Heart left ventricle (tissue), 16 donors: ENCODE measurements at places on chromosomes 12 and 14. TPM values are rescaled to one million over a fixed set of nuclear protein-coding genes. Genes with fewer than 3 reads are reported as not detected.

Gene KRT77
- not detected for total RNA-seq

Gene ETNK1
- 33.3 TPM for total RNA-seq

Gene CACNA1C
- total RNA-seq = 191 TPM

DNA sequence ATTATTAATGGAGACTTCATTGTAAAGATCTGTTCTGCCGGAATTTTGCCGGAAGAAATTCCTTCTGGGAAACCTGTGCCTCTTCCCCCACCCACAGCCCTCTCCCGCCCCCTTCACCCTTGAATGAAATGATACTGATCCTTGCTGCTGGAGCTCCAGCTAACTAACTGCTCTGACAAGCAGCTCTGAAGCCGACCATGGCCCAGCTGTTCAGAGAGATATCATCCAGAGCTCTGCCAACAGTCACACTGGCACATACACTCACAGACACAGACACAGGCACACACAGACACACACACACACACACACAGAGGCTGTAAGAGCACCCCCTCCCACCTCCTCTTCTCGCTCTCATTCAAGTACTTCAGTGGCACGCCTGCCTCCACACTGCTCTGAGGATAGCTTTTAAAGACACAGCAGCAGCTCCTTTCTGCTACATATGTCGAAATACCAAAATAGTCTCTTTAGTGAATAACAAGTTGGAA lies 88.6 kb downstream of the R3HDM2 start:
- no peak for DNase-seq
- H3K4me3 ChIP-seq = peak overlapping the region; percentile 14
- no peaks in the 10 kb centered on the region for H3K27me3 ChIP-seq
- peaks cover 36% of the 10 kb centered on the region for H3K4me1 ChIP-seq

Gene GLI1
- 1.3 TPM for total RNA-seq

DNA sequence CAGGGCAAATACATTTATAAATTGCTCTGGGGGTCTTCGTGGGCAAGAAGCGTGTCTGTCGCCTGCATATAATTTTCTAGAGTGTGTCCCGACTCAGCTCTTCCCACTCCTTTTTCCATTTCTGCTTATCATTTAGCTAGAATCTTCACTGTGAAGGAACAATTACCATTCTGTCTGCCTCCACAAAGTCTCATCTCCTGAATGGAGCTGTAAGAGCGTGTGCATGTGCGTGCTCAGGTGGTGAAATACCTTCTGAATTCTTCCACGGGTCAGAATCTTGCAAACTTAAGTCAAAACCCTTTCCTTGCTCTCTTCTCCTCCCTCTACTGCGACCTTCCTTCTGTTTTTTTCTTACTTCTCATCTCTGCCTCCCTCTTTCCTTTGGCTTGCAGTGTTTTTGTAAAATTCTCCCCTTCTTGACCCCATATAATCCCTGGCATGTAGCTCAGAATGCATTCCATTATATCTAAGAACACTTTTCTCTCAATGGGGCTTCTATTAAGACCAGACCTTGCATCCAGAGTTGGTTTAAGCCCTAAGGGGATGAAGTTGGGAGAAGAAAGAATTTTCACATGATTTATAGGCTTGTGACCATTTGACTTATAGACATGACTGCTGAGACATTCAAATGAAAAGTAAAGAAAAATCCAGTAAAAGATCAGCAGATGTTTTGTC lies 25.0 kb upstream of the GSG1 start:
- H3K36me3 ChIP-seq = no peaks in the 10 kb centered on the region
- DNase-seq = no peak
- H3K27ac ChIP-seq = no peak overlapping the region
- no peaks in the 10 kb centered on the region for H3K4me1 ChIP-seq
- no peak overlapping the region for H3K4me3 ChIP-seq

Gene PPP2R5C
- total RNA-seq = 230 TPM

GRCh38 chr14:104976198-104977007 lies 1.8 kb downstream of the AHNAK2 start:
- no peaks in the 10 kb centered on the region for H3K36me3 ChIP-seq
- peak; percentile 86 for DNase-seq
- H3K4me3 ChIP-seq = no peak overlapping the region
- H3K27ac ChIP-seq = no peak overlapping the region
- H3K27me3 ChIP-seq = no peaks in the 10 kb centered on the region
- H3K4me1 ChIP-seq = peaks cover 75% of the 10 kb centered on the region

DNA sequence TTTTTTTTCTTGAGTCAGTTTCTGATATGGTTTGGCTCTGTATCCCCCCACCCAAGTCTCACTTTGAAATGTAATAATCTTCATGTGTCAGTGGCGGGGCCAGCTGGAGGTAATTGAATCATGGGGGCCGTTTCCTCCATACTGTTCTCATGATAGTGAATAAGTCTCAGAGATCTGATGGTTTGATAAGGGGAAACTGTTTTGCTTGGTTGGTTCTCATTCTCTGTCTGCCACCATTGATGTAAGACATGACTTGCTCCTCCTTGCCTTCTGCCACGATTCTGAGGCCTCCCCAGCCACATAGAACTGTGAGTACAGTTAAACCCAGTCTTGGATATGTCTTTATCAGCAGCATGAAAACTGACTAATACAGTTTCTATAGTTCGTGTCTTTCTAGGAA lies 42.9 kb downstream of the WNK1 start:
- no peak overlapping the region for H3K27ac ChIP-seq
- no peak overlapping the region for H3K4me3 ChIP-seq
- H3K36me3 ChIP-seq = no peaks in the 10 kb centered on the region
- peaks cover 18% of the 10 kb centered on the region for H3K4me1 ChIP-seq
- DNase-seq = no peak

GRCh38 chr12:122190842-122191668 lies 8.1 kb downstream of the LRRC43 start:
- no peak for DNase-seq
- H3K4me3 ChIP-seq = no peak overlapping the region
- no peaks in the 10 kb centered on the region for H3K36me3 ChIP-seq
- H3K27ac ChIP-seq = no peak overlapping the region

DNA sequence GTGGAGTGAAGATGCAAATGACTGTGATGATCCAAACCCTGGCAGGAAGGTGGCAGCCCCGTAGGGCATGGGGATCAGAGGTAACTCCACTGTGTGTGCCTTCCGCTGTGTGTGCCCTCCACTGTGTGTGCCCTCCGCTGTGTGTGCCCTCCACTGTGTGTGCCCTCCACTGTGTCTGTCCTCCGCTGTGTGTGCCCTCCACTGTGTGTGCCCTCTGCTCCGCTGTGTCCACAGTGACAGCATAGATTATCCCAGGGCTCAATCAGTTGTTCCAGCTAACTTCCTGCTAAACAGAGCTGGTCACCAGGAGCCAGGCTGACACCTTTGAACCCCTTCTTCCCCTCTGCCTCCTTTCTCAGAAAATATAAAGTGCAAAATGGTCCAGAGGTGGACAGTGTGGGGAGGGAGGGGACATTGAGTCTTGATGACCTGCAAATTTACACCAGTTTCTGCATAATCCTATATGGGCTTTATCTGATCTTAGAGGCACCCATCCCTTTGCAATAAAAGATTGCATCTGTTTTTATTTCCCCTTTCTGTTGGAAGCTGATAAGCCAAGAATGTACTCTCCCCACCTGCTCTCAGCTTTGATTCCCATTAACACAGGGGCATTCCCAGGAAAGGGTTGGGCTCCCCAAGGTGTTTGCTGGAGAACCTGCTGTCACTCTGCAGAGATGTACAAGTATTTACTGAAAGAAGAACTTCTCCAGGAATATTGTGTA lies 21.6 kb upstream of the HNF1A start:
- DNase-seq = no peak
- H3K27me3 ChIP-seq = no peaks in the 10 kb centered on the region
- H3K27ac ChIP-seq = no peak overlapping the region
- no peaks in the 10 kb centered on the region for H3K4me1 ChIP-seq

DNA sequence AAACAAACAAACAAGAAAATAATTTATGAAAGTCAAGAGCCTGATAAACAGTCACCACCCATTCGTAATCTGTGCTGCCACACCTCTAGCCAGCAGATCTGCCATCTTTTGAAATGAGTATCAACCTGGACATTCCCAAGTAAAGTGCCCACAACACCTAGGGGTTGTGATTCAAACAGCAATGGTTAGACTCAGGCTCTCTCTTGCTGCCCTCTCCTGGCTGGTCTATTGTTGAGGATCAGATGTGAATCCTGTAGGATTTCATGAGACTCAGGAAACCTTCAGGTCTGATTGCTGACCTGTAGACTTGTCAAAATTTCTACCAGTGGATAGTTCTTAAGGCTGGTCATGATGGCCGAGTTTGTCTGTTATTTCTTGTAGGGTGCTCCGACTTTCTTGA lies 26.8 kb downstream of the DGLUCY start:
- no peak overlapping the region for H3K27ac ChIP-seq
- no peaks in the 10 kb centered on the region for H3K36me3 ChIP-seq
- no peak overlapping the region for H3K4me3 ChIP-seq
- peaks cover 44% of the 10 kb centered on the region for H3K4me1 ChIP-seq
